ENCODE measurements at places on chromosomes 6 and 20.

GRCh38 chr6:43277643-43278523 lies 20.2 kb upstream of the SLC22A7 start:
- no peak for DNase-seq

GRCh38 chr6:137866200-137866913 lies 702 bp upstream of the TNFAIP3 start:
- no peak for DNase-seq

- peak; percentile 7 for DNase-seq
Measured at GRCh38 chr20:63067266-63067635, 60.5 kb upstream of the BHLHE23 start.

- no peak for DNase-seq
Measured at GRCh38 chr6:89350281-89350966, 2.1 kb downstream of the UBE2J1 start.

DNA sequence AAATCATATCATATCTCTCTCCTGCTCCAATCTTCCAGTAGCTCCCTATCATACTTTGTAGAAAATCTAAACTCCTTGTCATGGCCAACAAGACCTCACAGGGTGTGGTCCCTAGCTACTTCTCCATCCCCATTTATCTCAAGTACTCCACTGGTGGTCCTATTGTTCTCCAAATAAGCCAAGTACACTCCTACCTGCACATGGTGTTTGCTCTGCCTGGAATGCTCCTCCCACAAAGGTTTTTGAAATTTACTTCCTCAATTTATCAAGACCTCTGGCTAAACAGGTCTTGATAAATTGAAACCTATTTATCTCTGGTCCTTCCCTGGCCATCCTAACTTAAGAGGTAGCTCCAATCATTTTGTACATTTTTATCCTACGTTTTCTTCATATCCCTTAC lies 12.1 kb downstream of the TMX4 start:
- no peak for DNase-seq

DNA sequence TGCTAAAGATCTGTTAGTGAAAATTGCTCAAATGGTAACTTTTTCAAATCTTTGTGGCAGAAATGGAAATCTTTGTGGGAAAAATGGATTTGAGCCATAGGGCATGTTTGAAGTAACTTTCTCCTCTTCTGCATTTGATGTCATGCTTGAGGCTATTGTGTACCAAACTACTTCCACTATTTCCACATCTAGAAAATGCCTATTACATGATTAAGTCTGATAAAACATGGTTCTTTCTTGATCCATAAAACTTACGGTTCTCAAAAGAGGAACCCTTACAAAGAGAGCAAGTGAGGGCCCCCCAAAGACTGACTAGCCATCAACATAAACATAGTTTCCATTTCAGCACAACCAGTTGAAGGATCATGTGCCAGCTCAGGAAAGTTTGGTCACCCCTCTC lies 150.6 kb downstream of the NFATC2 start:
- no peak for DNase-seq

GRCh38 chr6:33161354-33162331 lies 30.6 kb downstream of the COL11A2 start:
- DNase-seq: peak; percentile 88

- no peak for DNase-seq
Measured at GRCh38 chr6:71254323-71254722, 34.3 kb upstream of the OGFRL1 start.

DNA sequence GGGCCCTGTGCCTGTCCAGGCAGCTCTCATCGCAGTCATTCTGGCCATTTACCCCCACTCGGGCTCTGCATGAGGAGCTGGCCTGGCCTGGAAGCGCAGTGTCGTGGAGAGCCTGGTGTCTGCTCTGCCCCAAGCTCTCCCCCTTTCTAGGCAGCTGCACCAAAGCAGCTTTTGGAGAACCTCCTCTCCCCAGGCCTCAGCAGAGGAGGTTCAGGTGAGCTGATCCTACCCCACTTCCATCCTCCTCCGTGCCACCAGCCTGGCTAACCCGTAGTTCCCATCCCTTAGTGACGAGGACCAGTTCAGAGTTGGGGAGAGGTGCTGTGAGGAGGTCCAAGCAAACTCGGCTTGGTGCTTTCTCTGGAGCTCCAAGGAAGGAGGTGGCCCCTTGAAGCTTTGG lies 30.5 kb upstream of the PHACTR3 start:
- no peak for DNase-seq

GRCh38 chr6:19137505-19137904 lies 699.7 kb upstream of the ID4 start:
- DNase-seq: no peak

GRCh38 chr6:133549371-133549801 lies 308.2 kb downstream of the EYA4 start:
- no peak for DNase-seq

GRCh38 chr6:118899948-118900347 lies 6.0 kb downstream of the ASF1A start:
- no peak for DNase-seq

GRCh38 chr6:93350774-93351173 lies 68.6 kb downstream of the EPHA7 start:
- no peak for DNase-seq

GRCh38 chr6:94215552-94215951 lies 796.2 kb upstream of the EPHA7 start:
- no peak for DNase-seq
